Cardiac septum (tissue), 1 donor: ENCODE measurements at places on chromosomes 16 and 17. TPM values are rescaled to one million over a fixed set of nuclear protein-coding genes. Genes with fewer than 3 reads are reported as not detected.

DNA sequence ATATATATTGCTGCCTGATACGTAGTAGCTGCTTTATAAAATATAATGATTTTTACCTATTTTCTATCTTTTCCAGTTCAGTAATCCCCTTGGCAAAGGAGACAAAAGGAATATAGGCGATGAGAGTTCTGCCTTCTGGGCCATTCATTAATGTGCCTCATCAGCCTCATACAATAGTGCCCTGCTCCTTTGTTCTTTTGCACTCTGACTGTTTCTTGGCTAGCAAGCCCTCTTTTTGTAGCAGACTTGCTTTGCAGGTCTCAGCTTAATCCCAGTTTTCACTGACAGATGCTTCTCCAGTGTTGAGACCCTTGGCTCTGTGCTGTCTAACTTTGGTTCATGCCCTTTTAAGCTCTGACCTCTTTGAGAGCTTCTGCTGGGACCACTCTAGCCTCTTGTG is 10.4 kb downstream of the HSD17B2 start:
- DNase-seq: no peak

The LRRC75A gene
- 1.4 TPM for total RNA-seq

DNA sequence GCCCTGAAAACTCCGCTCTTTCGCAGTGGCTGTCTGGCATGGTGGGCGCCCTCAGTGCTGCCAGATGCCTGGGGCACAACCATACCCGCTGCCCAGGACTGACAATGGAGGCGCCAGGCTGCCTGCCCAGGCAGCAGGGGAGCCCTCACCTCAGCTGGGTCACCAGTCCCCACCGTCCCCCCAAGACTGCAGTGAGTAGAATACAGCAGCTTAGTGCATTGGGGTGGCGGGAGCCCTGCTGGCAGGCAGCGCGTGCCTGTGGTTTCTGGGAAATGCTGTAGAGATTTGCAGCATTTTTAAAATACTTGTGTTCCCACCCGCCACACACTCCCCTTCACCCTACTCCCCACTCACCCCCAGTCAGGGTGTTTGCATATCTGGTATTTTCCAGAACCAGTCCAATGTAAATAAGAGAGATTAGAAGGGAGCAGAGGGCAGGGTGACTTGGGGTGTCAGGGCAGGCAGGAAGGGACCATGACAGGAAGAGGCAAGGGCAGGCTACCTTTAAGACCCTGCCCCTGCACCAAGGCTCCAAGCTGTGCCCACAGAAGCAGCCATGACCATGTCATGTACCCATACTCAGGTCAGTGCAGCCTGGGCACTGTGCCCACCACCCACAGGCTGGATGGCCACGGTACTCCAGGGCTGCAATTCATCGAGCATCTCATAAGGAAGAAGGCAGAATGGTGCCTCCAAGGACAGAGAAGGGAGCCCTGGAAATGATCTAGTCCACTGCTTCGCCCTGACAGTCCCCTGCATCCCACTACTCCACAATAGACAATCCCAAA is 21.5 kb downstream of the MYO18A start:
- DNase-seq: no peak

The GNGT2 gene
- total RNA-seq: 1.2 TPM

The ANKRD40 gene
- total RNA-seq: 47.6 TPM

GRCh38 chr16:9048302-9048700 is 43.1 kb upstream of the HAPSTR1 start:
- DNase-seq: no peak

The CD300LF gene
- 0.46 TPM for total RNA-seq

DNA sequence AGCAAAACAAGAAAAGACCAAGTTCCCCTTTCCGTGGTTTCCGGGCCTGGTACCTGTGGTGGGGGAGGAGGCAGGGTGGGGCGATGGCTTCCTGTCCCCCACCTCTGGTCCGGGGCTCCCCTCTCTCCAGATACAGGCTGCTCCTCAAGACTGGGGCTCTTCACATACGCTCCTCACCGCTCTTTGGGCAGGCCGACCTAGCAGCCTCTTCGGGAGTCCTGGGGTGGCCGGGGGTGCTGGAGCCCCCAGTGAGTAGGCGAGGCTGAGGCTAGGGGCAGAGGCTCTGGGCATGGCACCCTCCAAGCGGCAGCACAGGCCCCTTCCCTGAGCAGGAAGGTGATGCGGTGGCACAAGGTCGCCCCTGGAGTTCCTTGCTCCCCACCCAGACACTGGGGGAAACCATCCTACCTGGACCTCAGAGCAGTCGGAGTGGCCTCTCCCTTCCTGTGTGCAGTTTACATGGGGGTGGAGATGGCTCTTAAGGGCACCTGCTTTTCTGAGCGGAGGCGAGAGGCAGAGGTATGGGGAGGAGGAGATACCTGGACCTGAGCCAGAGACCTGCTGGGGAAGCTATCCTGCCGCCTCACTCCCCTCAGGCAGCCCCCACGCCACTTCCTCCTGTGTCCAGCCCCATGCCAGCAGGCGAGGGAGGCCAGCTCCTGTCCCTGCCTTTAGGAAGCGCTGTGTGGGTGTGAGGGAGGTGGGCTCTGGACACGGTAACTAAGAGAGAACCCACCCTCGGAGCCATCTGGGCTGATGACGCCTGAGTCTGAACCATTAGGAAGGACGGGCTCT is 891 bp downstream of the CORO1A start:
- peak; percentile 90 for DNase-seq

The CDK10 gene
- 32.9 TPM for total RNA-seq

The MAF gene
- total RNA-seq: 8.9 TPM

The ZPBP2 gene
- not detected for total RNA-seq

DNA sequence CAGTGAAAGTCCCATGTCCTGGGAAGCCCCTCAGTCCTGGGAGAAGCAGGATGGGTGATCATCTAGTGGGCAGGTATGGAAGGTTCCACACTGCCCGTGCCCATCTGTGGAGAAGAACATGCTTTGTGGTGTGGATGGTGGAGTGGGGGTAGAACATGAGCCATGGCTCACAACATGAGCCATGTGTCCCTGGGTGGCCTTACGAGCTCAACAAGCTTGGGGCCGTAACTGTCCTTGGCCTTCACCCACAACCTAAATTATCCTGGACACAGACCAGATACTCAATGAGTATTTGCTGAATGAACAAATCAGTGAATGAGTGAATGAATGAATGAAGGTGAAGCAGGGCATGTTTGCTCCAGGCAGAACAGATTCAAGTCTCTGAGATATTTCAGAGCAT is 13.5 kb downstream of the SOX8 start:
- DNase-seq: no peak
